ENCODE measurements at places on chromosomes 6 and 20.

DNA sequence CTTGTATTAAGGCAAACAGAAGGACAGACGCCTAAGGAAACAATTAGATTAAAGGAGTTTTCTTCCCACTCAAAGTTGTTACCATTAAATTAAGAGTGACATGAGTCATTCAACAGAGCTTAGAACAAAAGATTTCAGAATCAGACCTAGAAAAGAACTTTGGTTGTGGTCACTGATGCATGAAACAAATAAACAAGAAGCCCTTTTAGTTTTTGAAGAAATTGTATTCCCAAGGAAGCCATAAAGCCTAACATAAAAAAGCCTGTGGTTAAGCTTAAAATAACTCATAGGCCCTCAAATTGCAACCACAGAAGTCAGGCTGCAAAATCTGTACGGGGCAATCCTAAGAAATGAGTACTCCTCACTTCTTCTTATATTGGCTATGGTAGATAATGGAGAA, 17.9 kb upstream of the TRIM26 start:
- DNase-seq: no peak

GRCh38 chr6:44284121-44284520, 13.9 kb downstream of the TMEM151B start:
- no peak for DNase-seq

DNA sequence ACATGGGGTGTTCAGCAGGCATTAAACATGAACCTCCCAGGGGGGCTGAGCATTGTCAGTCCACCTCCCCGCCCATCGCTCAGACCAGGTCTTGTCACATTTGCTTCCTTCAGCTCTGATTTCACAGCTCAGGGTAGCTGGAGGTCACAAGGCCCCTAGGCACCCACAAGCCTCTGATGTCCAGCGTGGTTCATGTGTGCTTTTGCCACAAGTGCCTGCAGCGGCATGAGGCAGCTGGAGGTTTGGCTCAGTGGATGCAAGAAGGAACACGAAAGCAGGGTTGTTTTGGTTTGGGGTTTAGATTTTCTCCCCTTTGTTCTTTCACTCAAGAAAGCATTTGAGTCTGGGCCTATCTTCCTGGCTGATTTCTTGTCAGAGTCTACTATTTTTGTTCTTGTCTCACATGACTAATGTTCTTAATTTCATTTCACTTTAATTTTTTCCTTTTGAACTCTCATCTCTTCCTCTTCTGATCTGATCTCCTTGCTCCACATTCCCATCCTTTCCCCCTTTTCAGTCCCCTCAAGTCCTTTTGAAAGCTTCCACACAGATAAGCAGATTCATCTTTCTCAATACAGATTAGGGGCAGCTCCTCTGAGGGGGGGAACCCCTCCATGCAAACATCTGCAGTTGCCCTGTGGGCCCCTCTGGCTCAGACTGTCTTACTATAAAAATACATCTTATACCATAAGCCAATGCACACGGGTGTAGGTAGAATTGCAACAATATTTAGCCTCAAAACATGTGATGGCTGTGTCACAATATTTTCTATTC, 68.1 kb upstream of the CEP85L start:
- no peak for DNase-seq

- DNase-seq: no peak
Measured at GRCh38 chr6:167791091-167791779, 35.5 kb upstream of the AFDN start.

DNA sequence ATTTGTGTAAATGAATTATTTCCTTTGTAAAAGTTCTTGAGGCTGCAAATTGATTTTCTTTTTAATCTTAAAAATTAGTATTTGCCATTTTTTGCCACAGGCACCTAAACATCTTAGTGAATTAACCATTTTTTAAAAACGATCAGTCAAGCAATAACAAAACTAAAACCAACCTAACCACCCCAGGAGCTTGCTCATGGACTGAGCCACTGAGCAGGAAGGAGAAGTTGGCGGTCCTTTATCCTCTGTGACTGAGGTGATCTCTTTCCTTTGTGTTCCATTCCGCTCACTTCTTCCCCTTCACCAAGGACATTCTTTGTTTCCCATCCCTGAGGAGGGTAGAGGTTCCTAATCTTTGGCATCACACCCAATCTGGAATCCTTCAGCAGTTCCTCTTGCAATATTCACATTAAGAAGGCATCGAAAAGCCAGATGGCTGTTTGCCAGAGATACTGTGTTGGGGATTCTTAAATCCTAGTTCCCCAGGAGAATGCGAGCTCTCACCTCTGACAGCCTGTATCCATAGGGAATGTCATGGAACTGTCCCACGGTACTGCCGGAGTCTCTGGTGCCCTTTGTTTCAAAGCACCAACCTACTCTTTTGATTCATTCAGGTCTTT, 30.5 kb downstream of the RPRD1B start:
- DNase-seq: no peak

DNA sequence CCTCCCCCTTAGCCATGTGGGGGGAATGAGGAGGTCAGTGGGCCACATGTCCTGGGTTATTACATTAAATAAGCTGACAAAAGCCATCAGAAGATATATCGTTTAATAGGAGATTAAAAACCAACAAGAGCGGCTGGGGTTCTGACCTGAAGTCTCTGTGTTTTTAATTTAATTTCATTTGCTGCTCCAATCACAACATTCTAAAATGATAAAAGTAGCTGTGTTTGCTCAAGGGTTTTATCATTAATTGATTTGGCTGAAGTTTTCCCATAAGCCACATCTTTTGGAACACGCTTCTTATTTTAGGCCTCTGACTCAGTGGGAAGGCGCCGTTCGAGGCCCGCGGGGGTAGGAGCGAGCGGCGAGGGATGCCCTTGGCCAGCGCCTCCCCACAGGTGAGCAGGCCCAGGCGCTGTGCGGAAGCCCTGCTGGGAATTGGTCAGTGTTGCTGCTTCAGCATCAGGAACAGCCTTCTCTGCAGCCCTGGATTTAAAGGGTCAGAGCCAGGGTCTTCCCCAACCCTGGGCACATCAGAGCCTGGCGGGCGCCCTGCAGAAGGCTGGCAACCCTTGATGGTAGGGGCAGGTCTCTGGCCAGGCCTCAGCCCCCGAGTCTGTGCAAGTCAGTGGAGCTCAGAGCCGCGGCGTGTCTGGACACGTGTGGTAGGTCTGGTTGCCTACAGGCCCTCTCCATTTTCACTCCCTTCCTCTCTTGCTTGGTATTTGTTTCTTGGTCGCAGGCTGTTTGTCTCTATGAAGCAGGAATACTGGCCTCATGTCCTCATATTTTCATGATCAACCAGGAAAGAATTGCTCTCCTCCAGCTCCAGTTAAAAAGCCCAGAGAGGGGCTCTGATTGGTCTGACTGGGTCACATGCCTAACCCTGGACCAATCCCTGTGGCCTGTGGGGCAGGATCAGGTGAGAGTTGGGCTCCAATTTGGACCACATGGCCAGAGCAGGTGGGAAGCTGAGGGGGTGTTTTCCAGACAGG, 30.9 kb upstream of the MLN start:
- DNase-seq: no peak

DNA sequence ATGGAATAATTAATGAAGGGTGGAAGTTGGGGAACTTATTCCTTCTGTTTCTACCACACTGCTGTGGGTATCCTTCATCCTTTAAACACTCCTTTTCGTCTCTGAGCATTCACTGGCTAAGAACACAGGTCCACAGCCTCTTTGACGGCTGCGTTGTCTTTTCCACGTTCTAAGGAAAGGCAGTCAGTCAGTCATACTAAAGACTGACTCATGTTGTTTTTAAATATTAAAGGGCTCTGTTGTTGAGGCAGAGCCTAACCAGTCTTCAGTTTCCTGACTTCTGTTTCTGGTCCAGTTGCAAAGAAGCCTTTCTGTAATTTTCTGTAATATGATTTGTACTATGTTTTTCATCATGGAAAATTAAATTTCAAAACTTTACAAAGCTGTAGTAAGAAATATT, 48.0 kb downstream of the UST start:
- no peak for DNase-seq

DNA sequence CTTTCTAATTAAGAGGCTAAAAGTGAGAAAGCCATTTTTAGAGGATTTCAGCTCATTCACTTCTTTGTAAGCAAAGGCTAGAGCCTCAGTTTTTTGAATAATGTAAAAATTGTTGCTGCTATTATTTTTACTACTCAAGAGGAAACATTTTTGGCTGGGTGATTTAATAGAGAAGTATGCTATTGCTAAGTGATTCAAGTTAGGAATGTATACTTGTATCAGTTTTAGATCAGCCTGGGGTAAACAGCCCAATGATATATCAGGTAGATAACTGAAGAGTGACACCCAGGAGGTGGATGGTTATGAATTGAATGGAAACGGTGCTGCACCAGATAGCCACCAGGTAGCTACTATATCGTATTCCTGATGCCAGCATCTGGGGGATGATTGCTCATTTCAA, 9.2 kb downstream of the QKI start:
- DNase-seq: no peak

- no peak for DNase-seq
Measured at GRCh38 chr6:572596-573265, 84.2 kb downstream of the HUS1B start.

GRCh38 chr6:40011844-40012243, 77.6 kb upstream of the MOCS1 start:
- DNase-seq: no peak

GRCh38 chr20:58407966-58408557, 19.0 kb downstream of the VAPB start:
- DNase-seq: no peak

- no peak for DNase-seq
Measured at GRCh38 chr6:143696664-143697000, 18.9 kb downstream of the PHACTR2 start.

DNA sequence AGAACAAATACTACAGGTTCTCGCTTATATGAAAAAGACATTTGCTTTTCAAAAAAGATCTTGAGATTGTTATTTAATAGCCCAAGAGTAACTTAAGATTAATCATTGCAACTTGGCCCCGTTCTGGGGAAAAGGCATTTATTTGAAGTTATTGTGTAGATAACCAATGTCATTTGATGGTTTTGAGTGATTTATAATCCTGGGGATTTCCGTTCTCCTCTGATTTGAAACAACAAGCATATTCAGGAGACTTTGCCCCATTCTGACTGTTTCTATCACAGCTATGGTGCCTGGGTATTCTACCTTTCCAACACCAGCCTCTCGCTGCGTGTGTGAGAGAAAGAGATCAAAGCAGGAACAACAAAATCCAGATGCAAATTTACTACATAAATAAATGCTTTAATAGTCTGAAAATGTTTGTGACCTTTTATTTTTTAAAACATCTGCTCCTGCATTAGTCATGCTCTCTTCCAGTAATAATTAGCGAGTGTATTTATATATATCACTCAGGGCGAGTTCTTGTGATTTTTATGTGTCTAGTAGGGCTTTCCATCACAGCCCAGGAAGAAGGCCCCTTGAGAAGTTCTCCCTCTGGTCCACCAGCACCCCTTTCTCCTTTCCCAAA, 197.9 kb upstream of the FOXQ1 start:
- DNase-seq: no peak

- peak; percentile 26 for DNase-seq
Measured at GRCh38 chr6:155186052-155186658, 77.7 kb upstream of the CLDN20 start.
